NCI-H510A (cell line): ENCODE measurements at places on chromosomes 6 and 20.

GRCh38 chr6:89079511-89080234 lies 878 bp upstream of the PNRC1 start:
- DNase-seq: no peak

DNA sequence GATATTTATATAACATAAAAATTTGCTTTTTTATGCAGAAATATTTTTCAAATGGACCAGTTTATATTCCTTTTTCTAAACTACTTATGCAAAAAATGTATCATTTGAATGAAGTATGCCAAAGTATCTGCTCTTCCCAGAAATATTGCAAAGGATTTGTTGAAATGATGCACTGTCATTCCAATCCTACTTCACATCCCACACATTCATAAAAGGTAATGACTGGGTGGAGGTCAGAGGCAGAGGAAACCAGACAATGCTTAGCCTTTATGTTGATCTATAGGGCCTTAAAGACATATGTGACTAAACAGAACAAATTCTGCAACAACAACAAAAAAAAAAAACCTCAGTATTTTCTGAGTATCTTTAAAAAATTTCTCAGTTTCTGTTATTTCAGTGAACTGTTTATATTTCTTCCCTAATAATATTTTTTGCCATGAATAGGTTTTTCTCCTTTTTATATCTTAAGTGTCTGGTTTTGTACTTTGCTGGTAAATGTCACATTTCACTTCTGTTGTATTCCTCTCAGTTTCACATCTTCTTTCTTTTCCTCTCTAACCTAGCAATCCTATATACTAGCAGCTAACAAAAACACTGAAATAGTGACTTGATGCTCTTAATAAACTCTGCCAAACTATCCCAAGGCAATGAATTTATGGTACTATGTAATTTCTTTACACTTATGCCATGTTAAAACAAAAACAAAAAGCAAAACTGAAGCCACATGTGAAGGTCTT lies 374.1 kb downstream of the BCKDHB start:
- DNase-seq: no peak

DNA sequence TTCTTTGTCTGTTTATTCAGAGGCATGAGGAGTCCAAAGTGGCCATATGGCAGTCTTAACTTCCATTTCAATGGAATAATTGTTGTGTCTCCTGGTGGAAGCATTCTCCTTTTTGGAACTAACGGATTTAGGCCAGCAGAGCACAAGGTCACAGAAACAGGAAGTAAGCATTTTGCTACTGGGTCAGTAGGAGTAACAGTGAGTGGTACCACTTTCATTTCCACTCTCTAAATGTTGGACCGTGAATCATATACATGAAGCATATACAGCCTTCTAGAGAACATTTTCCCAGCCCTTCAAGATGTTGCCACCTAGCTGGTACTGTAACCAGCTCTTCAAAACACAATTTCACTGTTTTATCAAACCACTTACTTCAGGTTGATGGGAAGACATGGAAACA lies 182.8 kb downstream of the EYS start:
- DNase-seq: no peak

- DNase-seq: no peak
Measured at GRCh38 chr20:10868299-10868698, 194.5 kb upstream of the JAG1 start.

DNA sequence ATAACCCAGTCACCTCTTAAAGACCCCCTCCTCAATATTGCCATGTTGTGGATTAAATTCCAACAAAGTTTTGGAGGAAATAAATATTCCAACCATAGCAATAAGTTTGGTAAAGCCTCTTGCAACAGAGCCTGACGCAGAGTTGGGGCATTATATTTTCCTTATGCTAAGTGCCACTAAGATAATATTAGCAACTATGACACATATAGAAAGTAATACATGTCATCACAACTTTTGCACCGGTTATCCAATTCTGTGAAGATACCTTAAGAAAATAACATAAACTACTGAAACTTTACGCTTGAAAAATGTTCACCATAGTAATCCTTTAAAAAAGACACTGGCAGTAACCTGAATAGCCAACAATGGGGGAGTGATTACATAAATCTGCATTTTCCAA lies 52.2 kb upstream of the TRERF1 start:
- DNase-seq: no peak

DNA sequence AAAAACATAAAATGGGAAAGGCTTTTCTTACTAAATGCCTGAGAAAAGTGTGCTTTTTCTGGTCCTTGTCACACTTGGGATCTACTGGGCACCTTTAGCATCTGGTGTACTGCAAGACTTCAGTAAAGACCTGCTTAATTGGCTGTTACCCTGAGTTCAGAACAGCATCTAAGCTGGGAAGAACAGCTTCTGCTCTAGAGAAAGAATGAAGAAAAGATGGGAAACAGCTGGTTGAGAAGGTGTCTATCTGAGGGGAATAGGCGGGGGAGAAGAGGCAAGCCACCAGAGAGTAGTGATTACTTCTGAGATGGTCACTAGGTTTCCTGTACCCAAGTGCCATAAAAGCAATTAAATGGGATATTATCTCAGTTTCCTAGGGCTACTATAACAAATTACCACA lies 128.2 kb upstream of the SPACA1 start:
- no peak for DNase-seq

GRCh38 chr6:797479-798077 lies 104.6 kb upstream of the EXOC2 start:
- no peak for DNase-seq

- DNase-seq: no peak
Measured at GRCh38 chr6:111857674-111858337, 15.4 kb downstream of the FYN start.

- no peak for DNase-seq
Measured at GRCh38 chr6:65117817-65118409, 589.1 kb downstream of the EYS start.

DNA sequence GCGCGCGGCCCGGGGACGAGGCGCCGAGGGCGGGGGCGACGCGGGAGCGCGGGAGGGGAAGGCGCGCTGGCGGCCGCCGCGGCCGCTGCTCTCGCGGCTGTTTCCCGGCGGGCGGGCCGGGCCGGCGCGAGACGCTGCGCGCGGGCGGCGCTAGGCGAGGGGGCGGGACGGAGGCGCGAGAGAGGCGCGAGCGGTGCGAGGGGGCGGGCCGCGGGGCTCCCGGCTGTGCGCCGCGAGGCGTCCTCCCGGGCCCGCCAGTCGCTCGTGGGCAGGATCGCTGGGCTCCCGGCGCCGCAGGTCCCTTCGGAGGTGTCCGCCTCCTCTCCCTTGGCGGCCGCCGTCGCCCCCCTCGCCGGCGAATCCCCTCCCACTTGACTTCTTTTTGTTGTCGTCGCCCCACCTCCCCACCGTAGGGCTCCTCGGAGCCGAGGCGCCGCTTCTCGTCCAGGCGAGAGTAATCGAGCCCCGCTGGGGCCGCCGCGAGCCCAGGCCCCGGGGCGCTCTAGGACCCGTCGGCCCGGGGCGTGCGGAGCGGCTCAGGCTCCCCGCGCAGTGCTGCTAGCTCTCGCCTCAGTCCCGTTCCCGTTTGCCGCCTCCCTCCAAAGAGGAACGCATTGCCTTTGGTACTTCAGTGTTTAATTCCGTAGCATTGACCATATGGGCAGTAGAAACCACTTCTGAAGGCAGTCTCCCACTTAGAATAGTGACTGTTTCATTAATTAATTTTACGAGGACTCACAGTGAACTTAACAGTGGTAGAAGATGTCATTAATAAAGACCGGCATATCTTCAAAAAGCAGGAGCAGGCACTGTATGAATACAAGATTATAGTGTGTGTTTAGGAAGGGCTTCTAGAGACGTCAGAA lies at the start of gene RANBP9:
RANBP9 (minus strand) TSS at position 103 of the 866 bp plus-strand sequence. CDS start 330 bp downstream, outside the sequence.
- peak; percentile 97 for DNase-seq

GRCh38 chr20:46212876-46213275 lies 94.8 kb downstream of the CD40 start:
- no peak for DNase-seq

- no peak for DNase-seq
Measured at GRCh38 chr6:145026267-145026679, 709.0 kb downstream of the EPM2A start.

- DNase-seq: no peak
Measured at GRCh38 chr20:34426026-34426425, 63.0 kb downstream of the ITCH start.

DNA sequence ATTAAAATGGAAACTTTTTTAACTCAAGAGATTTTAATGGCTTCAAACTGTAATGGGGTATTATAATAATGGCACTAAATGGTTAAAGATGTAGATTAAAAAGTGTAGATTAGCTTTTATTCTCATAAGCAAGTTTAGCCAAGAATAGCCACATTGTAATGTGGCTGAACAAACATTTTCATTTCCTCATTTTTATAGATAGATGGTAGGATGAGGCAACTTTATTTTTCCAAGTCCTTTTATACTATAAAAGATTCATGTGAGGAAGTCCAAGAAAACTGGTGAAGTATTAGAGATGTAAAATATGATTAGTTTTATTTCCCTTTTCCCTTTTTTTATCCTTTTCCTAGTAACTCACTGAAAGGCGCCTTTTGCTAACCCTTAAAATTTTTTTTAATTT lies 88.8 kb downstream of the ATRN start:
- DNase-seq: no peak

DNA sequence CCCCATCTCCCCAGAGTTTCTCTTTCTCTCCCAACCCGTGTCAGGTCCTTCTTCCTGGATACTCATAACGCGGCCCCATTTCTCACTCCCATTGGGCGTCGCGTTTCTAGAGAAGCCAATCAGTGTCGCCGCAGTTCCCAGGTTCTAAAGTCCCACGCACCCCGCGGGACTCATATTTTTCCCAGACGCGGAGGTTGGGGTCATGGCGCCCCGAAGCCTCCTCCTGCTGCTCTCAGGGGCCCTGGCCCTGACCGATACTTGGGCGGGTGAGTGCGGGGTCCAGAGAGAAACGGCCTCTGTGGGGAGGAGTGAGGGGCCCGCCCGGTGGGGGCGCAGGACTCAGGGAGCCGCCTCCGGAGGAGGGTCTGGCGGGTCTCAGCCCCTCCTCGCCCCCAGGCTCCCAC lies at the start of gene HLA-F:
HLA-F (plus strand) TSS at position 173 of the 404 bp plus-strand sequence; CDS start at position 203, 30 bp downstream.
- DNase-seq: peak; percentile 0

DNA sequence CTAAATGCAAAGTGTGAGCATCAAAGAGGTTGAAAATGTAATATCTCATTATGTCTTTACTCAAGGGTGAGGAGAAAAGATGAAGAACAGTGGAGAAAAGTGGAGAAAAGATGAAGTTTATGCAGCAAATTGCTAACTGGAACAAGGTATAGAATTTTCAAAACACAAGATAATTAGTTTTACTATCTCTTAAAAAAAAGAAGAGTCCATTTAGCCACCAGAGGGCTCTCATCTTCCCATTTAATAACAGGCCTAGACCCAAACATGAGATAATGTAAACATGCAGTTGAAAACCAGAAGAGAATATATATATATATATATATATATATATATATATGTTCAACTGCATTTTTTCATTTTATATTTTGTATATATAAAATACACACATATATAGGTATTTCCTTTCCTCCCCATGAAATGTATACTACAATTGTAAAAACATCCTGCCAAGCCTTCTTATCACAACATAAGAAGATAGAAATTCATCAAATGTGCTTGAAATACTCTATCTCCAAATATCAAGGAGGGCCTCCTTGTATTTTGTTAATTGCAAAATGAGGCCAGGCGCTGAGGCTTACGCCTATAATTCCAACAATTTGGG lies 78.4 kb downstream of the ADTRP start:
- no peak for DNase-seq

DNA sequence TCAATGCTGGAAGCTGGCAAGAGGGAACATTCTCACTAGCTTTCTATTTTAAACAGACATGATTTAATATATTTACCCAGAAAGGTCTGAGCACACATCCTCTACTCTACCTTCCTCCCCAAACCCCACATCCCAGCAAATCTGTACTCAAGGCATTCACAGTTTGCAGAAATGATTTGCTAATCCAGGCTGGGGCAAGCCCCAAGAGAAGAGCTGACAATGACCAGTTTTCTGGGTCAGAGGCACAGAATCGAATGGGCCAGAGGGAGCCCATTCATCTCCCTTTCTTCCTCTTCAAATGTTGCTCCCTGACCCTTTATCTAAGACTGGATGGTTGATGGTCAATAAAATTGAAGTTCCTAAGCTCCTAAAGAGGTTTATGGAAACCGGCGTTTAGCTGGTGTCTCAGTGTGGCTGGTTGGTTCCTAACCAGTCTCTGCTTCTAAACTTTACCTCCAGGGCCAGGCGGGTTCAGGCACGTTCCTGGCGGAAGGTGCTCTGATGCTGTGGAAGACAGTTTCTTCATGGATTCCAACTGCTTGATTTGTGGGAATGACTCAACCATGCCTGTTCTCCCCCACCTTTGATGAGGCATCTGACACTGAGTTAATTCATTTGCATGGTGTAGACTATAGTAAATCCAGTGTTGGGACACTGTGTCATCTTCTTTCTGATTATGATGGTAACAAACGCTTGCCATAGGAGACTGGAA lies 96.4 kb upstream of the IYD start:
- no peak for DNase-seq

DNA sequence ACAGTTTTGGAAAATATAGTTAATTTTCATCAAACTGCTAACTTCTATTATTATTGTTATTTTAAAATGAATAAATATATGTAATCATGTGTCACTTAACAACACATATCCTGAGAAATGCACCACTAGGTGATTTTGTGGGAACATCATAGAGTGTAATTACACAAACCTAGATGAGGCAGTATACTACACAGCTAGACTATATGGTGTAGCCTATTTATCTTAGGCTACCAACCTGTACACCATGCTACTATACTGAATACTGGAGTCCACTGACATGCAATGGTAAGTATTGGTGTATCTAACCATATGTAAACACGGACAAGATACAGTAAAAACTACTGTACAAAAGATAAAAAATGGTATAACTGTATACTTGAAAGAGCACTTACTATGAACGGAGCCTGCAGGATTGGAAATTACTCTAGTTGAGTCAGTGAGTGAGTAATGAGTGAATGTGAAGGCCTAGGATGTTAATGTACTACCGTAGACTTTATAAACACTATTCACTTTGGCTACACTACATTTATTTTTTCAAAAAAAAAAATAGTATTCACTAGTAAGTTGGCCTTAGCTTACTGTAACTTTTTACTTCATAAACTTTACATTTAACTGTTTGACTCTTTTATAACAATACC lies 72.4 kb downstream of the ASCC3 start:
- no peak for DNase-seq

DNA sequence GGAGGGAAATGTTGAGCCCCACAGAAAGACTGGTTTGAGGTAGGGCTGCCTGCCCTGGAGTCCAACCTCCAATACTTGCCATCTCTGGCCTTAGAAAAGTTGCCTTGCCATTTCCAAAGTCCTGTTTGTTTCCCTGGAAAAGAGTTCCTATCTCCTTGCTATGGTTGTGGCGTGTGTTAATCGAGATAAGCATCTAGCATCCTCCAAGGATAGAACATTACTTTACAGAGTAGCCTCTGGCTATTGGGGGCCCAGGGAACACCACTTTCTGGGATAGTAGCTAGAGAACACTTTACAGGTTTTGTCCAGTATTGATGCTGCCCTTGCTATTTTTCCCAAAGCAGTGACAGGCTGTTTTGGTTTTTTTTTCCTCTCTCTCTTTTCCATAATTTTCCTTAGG lies 57.4 kb upstream of the SASH1 start:
- DNase-seq: no peak

- DNase-seq: no peak
Measured at GRCh38 chr6:126477678-126478077, 137.8 kb downstream of the CENPW start.

- DNase-seq: no peak
Measured at GRCh38 chr6:37320646-37321045, 33.1 kb upstream of the RNF8 start.

- no peak for DNase-seq
Measured at GRCh38 chr20:62404761-62405107, 2.4 kb downstream of the CABLES2 start.
